Activated T-cell treated with anti-CD3 and anti-CD28 coated beads, Interleukin-2, amount 50 U/mL, for 48 hours (primary cell): ENCODE measurements at places on chromosomes 7 and 10.

DNA sequence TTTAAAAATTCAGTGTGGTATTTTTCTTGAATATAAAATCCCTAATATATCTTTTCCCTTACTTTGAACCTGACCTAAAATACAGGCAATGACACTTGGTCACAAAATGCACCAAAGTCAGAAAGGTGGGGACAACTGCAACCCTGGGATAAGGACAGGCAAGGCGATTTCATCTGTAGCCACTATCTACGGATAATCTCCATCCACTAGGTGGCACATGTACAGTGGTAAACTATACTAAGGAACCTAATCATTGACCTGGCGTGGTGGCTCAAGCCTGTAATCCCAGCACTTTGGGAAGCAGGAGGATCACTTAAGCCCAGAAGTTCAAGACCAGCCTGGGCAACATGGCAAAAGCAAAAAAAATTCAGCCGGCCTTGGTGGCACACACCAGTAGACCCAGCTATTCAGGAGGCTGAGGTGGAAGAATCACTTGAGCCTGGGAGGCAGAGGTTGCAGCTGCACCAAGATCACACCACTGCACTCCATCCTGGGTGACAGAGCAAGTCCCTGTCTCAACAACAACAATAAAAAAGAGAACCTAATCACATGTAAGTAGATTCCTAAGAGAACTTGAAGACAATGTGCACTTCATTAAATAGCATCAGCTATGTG, 98.9 kb downstream of the KMT2C start:
- DNase-seq: peak; percentile 21

- no peak for DNase-seq
These were observed 182.1 kb downstream of the EVX1 start for GRCh38 chr7:27424749-27425148.

DNA sequence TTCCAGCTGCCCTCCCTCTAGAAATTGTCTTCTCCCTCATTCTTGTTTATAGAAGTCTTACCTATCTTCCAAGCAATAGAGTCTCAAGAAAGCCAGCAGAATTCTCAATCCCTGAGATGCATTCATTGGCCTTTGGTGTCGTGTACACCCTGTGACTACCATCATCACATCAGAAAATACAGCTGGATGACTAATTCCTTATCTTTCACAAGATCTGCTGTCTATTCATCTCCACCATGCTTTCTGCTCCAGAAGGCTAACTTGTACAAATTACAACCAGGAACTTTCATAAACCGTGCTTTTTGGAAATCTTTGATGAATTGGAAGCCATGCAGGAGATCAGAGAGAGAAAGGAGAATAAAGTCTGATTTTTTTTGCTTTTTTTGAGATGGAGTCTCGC, 1062.9 kb upstream of the GHITM start:
- DNase-seq: no peak

DNA sequence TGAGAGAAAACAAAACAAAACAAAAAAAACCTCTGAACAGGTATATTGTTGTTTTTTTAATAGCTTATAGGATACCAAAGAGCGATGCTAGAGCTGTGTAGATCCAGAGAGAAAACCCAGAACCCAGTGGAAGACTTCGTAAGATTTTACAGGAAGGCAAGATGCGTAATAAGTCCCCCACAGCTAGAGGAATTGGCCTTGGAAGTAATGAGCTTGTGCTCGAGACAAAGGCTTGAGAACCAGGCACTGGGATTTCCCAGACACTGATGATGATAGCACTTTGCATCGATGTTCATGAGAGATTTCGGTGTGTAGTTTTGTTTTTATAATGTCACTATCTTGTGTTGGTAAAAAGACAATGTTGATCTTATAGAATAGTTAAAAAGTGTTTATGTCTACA, 821.5 kb upstream of the IGFBP3 start:
- no peak for DNase-seq

- DNase-seq: no peak
These were observed 457.6 kb downstream of the PLXNA4 start for GRCh38 chr7:132118641-132119040.

- DNase-seq: no peak
These were observed 63.0 kb downstream of the HOXA1 start for GRCh38 chr7:27032839-27033238.

- no peak for DNase-seq
These were observed 157.2 kb downstream of the ARHGAP12 start for GRCh38 chr10:31771331-31771831.

DNA sequence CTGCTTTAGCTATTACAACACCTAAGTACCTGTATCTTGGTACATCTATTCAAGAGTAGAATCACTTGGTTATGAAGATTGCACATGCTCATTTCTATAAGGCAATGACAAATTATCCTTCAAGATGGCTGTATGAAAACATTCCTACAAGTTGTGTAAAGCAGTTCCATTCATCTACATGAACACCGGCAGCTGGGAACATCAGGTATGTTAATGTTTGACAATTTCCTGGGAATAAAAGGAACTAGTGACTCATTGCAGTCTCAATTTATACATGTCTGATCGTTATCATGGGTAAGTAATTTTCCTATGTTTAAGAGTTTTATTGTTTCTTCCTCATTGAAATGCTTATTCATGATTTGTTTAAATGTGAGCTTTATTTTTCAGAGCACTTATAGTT, 203.2 kb upstream of the SEMA3E start:
- no peak for DNase-seq

- no peak for DNase-seq
These were observed 58.8 kb downstream of the WDR37 start for GRCh38 chr10:1114719-1115606.

GRCh38 chr7:3897430-3898372, 596.6 kb downstream of the SDK1 start:
- peak; percentile 36 for DNase-seq

DNA sequence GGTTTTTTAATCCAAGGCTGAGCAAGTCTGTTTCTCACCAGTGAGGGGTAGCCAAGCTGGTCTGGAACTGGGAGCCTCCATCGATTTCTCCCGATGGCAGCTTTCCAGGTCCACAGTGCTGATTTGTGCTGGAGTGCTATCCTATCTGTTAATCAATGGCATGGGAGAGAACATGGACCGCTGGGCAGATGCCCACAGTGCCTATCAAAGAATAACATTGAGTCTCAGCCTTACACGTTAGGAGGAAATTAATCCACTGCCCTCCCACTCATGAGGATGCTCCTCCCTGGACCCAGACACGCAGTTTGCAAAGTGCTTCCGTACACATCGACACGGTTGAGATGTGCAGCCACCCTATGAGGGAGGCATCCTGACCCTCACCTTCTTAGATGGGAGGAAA, 36.0 kb upstream of the CUX1 start:
- no peak for DNase-seq

DNA sequence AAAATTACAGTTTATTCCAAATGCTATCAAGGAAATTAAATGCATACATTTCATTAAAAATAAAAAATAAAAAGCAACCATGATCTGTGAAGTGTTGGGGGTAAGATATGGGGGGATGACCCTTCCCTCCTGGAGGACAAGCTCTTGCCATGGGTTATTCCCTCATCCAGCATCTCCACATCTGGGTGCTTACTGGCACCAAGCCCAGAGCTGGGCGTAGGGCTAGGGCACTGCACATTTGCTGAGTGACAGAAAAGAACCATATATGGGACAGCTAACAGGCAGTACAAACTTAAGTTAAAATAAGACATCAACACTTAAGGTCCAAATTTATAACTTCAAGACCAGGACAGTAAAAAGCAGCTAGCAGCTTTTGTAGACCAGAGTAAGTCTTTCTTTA, 10.2 kb downstream of the CCDC6 start:
- DNase-seq: no peak

DNA sequence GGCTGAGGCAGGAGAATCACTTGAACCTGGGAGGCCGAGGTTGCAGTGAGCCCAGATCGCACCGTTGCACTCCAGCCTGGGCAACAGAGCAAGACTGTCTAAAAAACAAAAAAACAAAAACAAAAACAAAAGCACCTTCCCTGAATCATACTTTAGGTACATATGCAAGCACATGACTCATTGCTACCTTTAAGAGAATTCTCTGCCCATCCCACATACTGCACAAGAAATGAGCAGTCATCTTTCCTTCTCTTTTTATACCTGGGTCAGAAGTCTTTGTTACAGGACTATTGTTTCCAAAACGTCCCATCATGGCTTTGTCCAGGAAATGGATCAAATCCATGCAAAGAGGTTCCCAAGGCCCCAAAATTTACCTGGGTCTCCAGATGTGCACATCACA, 21.5 kb upstream of the AKR1B10 start:
- no peak for DNase-seq

DNA sequence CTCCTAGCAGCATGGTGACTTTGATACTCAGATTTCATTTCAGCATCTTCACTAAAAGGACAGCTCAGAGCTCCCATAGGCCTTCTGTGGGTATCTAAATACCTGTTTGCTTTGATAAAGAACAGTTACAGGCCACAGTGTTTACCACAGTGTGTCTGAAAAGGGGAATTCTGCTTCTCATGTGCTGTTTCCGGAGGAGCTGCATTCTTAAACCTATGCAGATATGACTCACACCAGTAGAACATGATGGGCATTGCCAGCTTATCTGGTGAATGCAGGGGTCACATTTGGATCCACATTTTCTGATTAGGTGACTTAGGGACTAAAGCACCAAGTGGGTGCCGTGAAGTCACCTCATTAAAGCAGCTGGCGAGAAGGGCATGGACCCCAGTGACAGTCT, 52.6 kb downstream of the TRRAP start:
- peak; percentile 27 for DNase-seq

DNA sequence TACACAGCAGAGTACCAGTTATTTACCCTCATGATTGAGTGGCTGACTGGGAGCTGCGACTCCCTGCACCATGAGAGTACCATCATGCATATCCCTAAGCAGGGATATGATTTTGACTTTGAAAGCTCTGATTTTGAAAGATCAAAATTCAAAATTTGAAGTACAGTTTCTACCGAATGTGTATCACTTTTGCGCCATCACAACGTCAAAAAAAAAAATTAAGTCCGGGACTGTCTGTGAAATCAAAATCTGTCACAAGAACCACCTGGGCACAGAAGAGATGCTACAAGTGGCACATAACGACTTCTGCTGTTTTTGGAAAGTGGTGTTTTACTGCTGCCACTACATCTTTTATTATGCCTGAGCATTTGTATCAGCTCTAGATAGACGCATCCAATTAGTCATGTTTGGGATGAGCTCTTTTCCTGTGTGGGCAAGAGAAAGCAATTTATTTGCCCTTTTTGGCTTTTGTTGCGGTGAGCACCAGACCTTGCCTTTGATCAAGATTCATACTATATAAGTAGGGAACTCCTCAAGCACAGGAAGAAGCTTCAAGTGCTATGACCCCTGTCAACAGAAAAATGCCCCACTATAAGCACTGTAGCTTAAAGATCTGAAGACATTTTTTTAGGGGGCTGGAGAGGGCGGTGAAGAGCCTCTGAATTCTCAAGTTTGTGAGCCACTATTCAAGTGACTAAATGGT, 10.7 kb downstream of the MTPN start:
- DNase-seq: no peak

GRCh38 chr10:124989526-124989925, 47.6 kb downstream of the ZRANB1 start:
- no peak for DNase-seq

- DNase-seq: no peak
These were observed 112.0 kb downstream of the PPP1R3A start for GRCh38 chr7:113806633-113807327.

GRCh38 chr10:99410146-99410545, 20.3 kb downstream of the GOT1 start:
- DNase-seq: no peak

GRCh38 chr7:151428378-151429236, 11.3 kb downstream of the CRYGN start:
- no peak for DNase-seq

DNA sequence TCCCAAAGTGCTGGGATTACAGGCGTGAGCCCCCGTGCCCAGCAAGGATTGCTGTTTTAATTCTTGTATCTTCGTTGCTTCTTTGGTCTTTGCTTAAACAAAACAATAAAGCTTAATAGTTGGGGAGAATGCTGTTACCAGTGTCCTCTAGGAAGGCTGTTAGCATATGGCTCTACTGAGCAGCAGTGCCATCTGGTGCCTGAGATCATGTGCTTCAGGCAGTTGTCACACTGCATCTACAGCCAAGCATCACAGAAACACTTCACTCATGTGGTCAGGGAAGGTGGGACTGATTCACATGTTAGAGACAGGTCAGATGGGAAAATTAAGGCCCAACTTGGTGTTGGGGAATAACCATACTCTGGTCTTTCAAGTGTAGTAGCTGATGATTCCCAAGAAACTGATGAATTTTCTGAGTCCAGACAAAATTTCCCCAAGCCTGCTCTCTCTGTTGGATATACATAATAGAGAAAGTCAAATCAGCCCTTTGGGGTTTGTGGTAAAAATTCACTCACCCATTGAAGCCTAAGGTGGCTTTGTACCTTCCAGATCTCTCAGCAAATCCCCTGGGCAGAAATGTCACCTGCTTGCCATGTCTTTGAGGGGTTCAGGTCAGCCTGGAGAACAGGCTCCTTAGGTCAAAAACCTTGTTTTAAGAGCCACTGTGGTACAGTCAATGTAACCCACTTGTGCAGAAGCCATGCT, 28.4 kb downstream of the UBE2D4 start:
- no peak for DNase-seq

DNA sequence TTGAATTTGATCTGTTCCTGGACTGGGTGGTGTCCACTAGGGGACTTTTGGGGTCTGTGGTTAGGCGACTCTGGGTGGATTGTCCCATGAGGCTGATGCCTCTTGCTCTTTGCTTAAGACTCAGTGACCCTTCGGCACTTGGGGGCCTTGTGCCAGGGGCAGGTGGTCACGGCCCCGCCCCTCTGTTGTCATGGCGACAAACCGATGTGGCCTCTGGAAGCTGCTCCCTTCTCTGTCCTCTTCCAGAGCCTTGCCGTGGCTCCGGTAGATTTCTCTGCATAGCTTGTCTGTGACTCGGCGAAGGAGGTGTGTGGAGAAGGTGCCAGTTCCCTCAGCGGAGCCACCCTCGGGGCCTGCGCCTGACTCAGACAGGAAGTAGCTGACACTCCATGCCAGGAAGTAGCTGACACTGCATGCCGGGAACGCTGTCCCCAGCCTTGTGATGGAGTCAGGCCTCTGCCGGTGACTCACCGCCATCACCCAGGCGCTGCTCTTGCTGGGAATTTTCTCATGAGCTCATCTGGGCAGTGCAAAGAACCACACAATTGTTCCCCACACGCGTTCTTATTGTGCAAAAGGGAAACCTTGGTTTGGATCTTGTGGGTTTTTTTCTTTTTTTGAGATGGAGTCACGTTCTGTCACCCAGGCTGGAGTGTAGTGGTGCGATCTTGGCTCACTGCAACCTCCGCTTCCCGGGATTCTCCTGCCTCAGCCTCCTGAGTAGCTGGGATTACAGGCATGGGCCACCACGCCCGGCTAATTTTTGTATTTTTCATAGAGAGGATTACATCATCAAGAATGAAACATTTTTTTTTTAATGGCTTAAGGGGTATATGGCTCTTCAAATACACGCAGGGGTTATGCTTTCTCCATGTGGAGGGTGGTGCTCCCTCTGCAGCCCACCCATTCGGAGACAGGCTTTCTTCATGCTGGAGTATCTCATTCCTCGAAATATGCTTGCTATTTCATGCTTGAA, 72.6 kb downstream of the PFKFB3 start:
- DNase-seq: peak; percentile 91
